ENCODE measurements at places on chromosomes 7 and 10.

- peak; percentile 19 for DNase-seq
Observed at GRCh38 chr7:18086165-18087025, 58.7 kb upstream of the PRPS1L1 start.

GRCh38 chr7:16078076-16078952 lies 343.0 kb downstream of the CRPPA start:
- peak; percentile 47 for DNase-seq

DNA sequence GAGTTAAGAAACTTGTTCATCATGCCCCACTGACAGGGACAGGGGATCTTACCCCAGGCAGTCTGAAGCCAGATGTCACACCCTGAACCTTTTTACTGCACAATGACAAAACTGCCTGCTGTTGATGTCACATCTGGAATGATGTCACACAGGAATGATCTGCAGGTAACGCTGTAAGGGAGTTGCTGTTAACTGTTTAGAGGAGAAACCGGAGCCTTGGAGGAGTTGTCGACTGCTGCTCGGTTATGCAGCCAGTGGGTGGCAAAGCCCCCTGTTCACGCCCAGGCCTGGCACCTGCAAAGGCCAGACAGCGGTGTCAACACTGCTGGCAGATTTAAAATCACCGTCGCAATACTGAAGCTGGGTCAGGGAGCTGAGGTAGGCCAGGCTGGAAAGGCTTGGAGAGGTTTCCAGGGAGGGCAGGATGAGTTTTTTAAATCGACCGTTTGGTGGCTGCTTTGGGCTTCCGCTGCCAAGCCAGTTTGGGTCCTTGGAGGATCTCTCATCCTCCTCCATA lies 10.0 kb upstream of the SLIT1 start:
- DNase-seq = no peak

DNA sequence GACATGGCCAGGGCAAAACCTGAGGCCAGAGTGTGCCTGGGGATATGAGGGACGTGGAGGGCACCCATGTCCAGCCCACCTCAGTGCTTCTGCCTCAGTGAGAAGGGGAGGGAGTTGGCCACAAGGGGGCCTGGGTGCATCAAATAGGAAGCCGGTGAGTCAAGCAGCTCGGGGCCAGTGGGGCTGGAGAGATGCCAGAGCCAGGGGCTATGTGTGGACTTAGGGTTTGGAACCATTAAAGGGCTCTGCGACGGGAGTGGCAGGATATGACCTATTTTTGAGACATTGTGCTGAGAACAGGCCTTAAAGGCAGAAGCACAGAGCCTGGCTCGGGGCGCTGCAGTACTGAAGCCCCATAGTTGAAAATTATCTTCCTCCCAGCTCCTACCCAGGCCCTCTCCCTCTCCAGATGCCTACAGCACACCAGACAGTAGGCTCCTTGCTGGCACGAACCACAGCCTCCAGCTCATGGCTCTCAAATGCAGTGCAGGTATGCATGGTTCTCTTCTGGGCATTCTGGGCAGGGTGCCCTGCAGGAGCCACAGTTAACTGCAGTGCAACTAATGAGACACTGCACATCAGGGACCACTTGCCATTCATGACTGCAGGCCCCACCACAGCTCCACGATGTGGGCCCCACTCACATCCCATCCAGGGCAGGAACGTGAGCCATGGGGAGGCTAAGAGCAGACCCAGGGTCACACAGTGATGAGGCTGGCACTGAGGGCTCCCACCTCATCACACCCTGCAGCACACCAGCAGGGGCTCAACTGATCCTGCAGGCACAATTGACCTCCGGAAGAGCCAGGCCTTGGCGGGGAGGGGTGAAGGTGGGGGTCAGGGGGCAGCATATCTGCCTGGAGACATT lies 7.2 kb upstream of the PGAM2 start:
- no peak for DNase-seq

GRCh38 chr7:47308808-47309207 lies 273.1 kb downstream of the TNS3 start:
- DNase-seq = no peak

DNA sequence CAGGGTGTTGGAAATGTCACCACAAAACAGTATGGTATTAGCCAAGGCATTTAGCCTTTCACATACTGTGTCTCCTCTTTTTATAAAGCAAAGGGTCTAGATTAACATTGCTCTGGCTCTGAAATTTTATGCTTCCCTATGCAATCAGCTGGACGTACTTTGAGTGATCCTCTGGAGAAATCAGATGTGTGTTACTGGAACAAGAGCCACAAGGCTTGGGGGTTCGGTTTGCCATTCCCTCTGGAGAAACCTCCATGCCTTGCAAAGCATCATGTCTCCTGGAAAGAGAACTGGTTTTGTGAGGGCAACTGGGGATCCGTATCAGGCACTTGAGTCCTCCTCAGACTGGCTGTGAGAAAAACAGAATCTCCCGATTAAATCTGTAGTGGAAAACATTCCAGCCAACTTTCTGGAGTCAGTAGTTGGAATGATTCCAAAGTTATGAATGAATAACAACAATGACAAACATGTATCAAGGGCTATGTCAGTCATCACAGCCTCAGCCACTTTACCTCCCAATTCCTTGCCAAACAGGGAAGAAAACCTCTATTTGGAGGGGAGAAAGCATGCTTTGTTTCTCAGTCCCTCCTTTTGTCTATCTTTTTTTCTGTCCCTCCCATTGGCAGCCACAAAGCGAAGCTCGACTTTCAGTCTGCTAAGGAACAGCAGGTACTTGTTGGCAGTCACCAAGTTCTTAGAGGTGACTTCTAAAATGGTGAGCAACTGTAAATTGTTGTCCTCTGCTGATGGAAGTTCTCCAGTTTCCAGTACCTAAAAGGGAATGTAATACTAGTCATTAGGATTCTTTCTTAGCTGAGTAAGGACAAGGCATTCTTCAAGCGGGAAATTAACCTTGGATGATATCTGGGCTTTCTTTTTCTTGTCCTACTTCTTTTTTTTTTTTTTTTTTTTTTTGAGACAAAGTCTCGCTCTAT lies 864.8 kb upstream of the AUTS2 start:
- DNase-seq = no peak

- DNase-seq = no peak
Observed at GRCh38 chr7:106480161-106480579, 180.8 kb downstream of the CCDC71L start.

DNA sequence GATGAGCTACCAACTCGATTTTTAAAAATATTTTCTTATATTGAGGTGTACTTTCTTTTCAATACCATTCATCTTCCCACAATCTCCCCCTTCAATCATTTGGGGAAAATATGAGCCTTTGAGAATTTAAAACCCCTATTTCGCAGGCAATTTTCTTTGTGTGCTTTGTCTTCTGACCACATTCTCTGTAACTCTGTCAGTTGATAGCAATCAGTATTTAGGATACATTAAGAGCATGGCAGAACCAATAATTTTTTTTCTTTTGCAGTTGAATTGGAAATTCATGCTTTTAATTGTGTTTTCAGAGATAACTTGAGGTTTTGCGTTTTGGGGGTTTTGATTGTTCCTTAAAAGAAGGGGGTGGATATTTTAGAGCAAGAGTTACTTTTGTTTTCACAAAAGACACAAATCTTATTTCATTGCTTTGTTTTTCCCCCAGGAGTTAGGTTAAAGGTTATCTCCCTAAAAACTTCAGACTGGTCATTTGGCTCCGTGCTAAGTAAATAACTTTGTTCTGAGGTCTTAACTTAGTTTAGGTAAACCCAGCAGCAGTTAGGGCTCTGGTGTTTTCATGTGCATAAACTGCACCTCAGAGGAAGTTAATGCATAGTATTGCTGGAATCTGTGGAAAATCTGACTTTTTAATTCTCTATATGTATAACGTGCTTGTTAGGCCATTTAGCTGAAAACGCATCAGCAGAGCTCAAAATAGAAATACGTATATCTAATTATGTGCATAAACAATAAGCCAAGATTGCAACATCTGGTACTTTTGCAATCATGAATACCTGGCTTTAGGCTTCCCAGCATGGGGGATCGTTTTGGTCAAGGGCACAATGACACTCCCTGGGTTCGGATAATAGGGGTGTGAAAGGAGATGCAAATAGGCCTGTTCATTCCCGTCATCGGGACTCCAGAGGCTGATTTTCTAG lies 676.4 kb upstream of the ANKRD30A start:
- no peak for DNase-seq

- DNase-seq = no peak
Observed at GRCh38 chr10:45602082-45602730, 70.4 kb downstream of the ZFAND4 start.

DNA sequence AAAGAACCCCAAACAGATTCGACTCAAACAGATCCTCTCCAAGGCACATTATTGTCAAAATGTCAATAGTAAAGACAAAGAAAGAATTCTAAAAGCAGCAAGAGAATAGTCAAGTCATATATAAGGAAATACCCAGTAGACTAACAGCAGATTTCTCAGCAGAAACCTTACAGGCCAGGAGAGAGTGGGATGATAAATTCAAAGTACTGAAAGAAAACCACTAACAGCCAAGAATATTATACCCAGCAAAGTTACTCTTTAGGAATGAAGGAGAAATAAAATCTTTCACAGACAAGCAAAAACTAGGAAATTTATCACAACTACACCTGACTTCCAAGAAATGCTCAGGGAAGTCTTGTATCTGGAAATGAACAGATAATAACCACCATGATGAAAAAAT lies 38.2 kb downstream of the ANXA8 start:
- DNase-seq = no peak

- no peak for DNase-seq
Observed at GRCh38 chr10:71040846-71041605, 152.7 kb upstream of the PCBD1 start.

DNA sequence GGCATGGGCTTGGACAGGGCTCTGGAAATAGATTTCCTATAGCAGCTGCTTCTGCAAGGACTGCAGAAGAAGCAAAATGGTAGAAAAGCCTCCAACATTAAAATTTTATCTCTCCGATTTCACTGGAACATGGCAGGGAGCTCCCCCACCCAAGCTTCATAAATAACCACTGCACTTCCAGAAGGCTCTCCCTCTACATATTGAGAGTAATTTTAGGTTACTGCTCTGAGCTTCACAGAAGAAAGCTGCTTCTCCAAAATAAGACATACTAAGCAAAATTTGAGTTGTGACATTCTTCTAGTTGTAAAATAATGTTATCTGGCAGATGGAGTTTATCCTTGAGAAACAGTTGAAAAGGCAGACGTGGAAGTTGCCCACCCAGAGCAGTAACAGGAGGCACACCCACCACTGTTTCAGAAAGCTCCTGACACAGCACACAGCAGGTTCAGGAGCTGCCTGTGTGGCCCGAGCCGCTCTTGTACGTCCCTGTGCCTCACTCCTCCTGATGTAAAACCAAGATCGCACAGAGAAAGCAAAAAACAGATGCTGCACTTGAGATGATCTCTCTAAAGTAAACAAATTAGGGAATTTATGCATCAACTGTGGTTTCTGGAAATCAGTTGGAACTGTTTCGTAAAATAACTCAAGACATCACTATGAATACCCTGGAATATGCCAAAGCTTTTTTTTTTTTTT lies 621.0 kb downstream of the PARD3 start:
- no peak for DNase-seq

DNA sequence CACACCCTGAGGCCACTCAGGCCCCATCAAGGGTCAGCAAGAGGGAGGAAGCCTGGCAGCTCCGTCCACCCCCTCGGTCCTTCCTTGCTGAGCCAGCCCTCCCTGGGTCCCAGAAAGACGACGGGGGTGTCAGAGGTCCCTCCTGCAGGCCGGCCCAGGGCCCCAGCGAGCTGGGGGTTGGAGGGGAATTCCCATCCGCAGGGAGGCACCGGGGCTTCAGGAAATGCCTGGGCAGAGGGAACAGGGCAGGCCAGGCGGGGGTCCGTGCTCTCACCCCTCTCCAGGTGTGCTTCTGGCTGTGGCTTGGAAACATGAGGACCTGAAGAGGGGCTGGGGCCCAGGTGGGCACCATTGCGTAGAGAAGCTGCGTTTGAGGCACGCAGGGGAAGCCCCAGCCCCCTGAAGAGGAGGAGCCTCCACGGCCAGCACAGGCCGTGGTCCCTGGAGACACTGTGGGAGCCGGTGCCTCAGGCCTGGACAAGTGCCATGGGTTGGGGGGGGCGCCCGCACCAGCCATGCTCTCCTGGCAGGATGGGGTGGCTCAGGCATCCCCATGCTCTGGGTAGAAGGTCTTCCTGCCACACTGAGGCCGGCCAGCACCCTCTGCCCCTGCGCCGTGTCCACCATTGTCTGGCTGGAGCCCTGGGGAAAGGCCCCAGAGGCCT lies 66.7 kb downstream of the PDGFA start:
- DNase-seq = no peak

DNA sequence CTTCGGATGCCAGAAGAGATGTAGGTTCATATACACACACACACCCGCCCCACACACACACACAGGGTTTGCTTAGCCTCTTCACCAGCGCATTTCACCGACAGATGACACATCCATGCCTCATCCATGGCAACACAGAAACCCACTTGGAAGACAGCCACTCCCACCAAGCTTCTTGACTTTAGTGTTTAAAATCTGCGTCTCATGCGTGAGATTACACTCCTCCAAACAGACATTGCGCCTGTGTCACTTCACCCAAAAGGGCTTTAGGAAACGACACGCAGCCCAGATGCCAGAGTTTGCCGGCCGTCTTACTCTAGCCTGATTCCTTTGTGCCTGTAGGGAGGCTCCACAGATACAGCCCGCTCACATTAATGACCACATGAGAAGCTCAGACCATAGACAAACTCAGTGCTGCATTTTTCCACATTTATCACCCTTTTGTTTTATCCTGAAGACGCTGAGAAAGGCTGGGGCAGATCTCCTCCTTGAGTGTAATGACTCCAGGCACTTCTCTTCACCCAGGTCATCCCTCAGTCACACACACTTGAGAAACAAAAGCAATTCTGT lies 73.8 kb downstream of the DIP2C start:
- no peak for DNase-seq

DNA sequence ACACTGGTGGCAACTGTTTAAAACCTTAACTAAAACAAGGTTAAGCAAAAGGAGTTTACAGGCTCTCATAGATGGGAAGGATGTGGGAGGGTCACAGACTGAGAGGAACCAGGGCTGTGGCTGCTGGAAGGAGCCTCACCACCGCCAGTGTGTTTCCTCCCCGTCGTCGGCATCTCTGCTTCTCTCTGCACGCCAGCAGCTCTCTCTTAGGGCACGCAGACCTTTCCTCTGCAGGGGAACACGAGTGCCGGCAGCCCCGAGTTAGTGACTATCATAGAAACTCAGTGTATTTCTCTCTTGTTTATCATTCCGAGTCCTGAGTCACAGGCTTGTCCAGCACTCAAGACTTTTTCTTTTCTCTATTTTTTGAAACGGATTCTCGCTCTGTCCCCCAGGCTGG lies 8.1 kb upstream of the SH2D4B start:
- DNase-seq = no peak

All from putamen (tissue), 1 donor.